Frontal cortex (tissue), 4 donors: ENCODE measurements at places on chromosomes 13 and 19.

DNA sequence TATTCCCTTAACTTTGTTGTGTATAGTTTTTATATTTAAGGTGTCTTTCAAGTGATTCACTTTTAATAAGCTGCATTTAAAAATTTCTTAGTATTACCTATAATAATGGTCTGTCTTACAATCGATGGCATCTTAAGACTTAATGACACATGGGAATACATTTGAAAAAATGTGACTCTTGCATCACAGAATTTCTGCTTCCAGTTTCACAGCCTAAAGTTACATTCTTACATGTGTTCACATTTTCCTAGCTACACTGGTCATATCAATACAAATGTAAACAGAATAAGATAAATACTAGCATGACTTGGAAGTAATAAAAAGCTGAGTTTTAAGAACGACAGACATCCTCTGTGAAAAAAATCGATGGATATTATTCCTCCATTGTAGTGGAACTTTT is 1597.1 kb upstream of the MIR17HG start:
- DNase-seq, result no peak

- no peak for DNase-seq
Observed at GRCh38 chr13:85347251-85347650, 452.0 kb downstream of the SLITRK6 start.

- no peak for DNase-seq
Observed at GRCh38 chr13:84654654-84655275, 772.5 kb upstream of the SLITRK1 start.

DNA sequence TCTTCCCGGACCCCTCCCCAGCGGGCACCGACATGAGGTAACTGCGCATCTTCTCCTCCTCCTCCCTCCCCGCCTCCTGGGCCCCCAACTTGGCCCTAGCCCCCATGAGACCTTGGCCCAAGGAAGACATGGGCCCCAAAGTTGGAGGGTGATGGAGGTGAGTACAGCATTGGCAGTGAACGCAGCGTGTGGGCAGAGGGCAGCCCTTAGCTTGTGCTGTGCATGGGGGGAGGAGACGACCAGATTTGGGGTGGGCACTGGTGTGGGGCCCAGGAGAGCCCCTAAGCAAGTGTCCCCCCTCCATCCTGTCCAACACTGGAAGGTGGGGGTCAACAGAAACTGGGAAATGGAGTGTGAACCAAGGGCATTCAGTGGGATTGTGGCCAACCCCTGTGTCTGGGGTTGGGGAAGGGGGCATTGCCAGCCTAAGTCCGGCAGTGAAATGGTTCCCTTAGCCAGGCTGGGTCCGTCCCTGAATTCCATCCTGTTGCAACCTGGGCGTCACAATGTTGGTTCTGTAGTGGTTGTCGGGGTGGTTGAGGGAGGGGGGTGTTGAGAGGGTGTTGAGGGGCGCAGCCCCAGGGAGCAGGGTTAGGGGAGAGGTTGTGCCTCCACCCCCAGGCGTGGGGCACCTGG is 23.5 kb downstream of the NUMBL start:
- peak; percentile 15 for DNase-seq

DNA sequence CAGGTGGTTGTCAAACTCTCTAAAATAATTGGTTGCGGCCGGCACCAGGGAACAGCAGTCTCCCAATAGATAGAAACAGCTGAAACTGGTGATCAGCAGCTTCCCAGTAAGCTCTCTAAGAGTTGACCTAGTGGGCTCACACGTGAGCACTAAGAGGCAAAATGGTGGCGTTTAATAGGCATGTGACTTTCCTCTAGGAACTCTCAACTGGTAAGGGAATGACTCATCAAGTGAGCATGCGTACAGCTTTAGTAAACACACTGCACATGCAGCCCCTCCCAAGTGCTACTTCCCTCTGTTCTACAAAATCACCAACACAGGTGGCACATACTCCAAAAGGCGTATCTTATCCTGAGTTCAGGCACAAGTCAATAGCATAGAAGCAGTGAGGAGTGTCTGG is 41.7 kb downstream of the TNFSF11 start:
- no peak for DNase-seq

DNA sequence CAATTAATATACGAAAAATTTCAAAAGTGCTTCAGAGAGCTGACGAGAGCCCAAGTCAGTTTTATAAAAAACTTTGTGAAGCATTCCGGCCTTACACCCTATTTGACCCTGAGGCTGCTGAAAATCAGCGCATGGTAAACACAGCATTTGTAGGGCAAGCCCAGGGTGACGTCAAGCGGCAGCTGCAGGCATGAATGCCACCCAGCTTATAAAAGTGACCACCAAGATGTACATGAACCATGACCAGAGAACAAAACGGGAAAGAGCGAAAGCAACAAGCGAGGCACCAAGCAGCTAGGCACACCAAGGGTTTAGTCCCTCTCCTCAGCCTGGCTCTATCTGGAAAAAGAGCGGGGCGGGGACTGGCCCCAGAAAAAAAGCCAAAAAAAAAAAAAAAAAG is 6.0 kb downstream of the SIGLEC11 start:
- no peak for DNase-seq

DNA sequence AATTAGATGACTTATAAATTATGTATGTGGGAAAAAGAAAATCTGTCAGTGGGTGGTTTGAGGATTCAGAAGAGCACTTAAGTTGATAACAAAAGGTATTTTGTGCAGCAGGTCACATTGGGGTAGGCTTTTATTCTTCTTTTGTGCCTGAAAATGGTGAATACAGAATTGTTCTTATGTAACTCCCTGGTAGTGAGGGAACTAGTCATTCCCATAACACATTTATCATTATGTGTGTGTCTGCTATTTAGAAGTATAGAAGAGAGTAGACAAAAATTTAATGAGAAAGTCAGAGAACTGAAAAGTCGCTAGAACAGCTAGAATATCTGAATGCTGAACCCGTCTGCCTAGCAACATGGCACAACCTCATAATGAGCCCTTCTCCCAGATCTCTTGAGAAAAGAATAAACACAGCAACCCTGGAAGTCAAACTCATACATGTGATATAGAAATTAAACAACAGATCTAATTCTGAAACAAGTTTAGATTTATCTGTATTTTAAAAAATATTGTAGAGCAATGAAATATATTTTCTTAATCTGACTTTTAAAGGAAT is 111.8 kb upstream of the EDNRB start:
- no peak for DNase-seq

GRCh38 chr19:9672893-9673292 is 2.0 kb downstream of the ZNF562 start:
- DNase-seq, result no peak

DNA sequence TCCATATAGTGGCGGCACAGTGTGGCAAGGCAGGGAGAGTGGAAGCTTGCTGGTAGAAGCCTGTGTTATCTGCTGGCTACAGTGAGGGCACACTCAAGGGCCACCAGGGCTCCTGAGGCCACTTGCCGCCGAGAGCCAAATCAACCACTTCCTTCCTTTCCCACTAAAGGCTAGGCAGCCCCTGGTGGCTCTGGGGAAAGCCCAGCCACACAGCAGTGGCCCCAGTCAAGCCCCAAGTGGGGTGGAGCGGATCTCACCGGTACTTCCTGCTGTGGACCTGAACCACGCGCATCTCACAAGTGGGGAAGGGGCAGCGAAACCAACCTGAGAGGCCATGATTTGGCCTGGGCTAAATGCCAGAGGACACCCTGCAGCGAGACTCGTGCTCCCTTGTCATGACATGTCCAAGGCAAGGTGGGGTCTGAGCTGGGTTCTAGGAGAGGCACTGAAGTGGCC is 21.9 kb upstream of the SLC35E1 start:
- DNase-seq, result no peak

- no peak for DNase-seq
Observed at GRCh38 chr19:30908262-30908771, 440.9 kb downstream of the TSHZ3 start.

DNA sequence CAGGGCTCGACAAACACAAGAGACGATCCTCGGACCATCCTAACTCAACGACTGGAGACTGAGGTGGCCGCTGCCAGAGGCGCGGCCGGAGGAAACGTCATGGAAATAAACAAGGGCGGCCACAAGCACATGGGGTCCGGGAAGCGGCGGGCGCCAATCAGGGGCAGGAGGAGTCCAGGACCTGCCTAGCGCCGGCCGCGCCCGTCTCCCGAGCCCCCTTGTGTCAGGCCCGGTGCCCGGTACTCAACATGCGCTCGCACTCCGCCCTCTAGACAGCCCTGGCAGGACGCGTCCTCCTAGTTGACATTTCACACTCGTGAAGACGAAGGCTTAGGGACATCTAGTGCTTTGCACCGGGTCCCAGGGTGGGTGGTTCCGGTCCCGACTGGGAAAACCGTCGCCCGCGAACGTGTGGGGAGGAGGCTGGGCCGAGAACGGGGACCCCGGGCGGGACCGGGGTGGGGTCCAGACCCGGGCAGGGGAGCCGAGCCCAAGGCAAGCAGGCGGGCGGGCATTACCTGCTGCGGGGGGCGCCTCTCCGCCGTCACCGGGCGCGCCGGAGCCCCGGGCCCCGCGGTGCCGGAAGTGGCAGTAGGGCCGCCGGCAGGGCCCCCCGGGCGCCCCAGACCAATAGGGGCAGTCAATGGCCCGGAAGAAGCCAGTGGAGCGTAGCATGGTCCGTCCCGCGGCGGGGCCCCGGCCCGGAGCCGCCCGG is 442 bp downstream of the REXO1 start:
- DNase-seq, result no peak

DNA sequence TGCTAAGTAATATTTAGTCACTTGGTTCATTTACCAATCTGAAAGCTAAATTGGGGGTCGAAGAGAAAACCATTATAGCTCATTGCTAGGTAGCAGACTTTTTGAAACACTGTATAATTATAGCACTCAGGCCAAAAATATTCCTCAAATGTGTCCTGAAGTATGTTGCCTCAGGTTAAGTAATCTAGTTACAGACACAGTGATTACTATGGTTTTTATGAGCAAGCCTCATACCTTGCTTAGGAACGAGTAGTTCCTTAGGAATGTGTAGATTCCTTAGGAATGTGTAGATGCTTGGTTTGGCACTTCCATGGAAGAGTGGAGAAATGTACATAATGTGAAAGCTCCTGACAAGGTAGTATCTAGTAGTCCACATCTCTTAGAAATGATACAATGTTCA is 387.5 kb downstream of the LMO7 start:
- DNase-seq, result no peak

GRCh38 chr19:4502282-4503131 is 15.8 kb downstream of the PLIN4 start:
- no peak for DNase-seq

DNA sequence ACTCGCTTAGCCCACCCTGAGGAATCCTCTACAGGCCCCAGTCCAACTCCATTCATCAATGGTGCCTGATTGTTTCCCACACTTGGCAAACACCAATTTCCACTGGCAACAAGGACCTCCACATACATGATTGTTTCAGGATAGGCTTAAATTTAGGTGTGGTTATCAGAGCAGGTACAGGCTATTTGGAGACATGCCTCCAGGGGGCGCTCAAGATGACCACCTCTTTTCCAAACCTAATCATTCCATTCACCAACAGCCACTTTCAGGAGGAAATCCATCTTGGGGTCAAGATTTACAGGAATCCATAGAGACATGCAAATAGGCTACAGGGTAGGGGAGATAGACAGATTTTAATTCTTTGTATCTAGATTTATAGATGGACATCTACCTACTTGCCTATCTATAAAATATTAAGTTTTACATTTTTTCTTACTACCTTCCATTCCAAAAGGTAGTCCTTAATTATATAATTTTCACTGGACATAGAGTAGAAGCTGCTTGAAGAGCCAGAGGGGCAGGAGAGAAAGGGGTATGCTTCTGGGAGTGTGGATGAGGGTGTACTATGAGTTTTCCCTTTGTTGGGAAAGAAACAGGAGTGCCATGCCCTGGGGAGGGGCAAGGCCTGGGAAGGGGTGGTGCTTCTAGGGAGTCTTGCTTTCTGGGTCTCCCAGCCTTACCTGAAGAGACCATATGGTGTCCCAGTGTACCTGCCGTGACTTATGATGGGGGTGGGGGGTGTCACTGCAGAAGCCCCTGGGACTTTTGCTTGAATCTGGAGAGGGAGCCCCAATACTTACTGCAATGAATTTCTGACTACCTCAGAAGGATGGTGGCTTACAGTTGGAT is 14.1 kb upstream of the PCDH8 start:
- DNase-seq, result no peak

DNA sequence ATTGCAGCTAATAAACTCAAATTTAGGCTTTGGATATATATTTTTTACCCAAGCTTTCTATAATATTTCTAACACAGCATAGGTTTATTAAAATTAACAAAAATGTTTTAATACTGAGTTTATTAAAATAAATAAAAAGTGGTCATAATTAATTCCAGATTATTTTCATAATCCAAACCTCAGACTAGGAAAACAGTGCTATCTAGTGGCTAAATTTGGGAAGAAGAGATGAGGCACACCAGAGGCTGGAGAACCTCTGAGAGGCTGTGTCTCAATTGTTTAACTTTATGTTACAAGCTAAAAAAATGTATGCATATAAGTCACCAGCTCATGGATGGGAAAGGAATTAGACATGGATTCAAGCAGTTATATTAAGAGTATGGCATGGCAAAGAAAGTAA is 392.5 kb downstream of the DIAPH3 start:
- DNase-seq, result no peak

DNA sequence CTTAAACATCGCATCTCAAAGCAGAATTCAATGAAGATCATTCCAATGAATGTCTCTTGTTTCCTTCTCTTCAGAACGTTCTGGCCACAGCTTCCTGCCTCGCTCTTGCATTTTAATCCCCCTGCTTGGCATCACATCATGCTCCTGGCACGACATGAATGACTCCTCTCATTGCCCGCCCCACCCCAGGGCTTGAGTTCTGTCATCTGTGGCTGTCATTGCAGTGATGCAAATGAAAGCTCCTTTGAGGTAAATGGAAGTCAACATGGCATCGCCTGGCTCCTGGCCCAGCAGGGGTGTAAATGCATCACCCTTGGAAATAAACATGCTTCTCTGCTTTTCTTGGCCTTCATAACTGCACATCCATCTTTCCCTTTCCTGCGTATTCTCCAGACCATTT is 48.6 kb downstream of the SCEL start:
- DNase-seq, result no peak

- DNase-seq, result no peak
Observed at GRCh38 chr13:32731576-32731975, 145.3 kb downstream of the PDS5B start.

DNA sequence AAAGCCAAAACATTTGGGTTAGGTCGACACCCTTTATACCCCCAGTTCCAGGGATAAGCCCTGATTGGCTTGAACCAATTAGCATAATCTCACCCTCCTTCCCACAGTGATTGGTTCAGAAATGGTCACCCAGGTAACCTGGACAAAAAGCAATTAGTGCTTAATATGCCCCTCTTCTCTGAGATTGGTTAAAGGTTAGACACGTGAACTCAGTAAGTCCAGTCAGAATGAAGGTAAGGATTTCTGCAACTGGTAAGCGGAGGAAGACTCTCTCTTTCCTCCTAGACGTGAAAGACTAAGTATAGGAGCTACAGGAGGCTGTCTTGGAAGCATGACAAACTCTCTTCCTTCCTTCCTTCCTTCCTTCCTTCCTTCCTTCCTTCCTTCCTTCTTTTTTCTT is 1.3 kb upstream of the PNMA8C start:
- no peak for DNase-seq

- DNase-seq, result no peak
Observed at GRCh38 chr19:7978179-7978825, 27.1 kb downstream of the ELAVL1 start.

- DNase-seq, result no peak
Observed at GRCh38 chr13:77338961-77339401, 12.1 kb upstream of the MYCBP2 start.

- DNase-seq, result no peak
Observed at GRCh38 chr19:6198896-6199239, 63.4 kb downstream of the ACSBG2 start.
